Suppressor macrophage treated with lipopolysaccharide for 4 hours (primary cell): ENCODE measurements at places on chromosomes 1 and 21.

- no peak for DNase-seq
Observed at GRCh38 chr1:30216602-30217001, 506.8 kb downstream of the MATN1 start.

DNA sequence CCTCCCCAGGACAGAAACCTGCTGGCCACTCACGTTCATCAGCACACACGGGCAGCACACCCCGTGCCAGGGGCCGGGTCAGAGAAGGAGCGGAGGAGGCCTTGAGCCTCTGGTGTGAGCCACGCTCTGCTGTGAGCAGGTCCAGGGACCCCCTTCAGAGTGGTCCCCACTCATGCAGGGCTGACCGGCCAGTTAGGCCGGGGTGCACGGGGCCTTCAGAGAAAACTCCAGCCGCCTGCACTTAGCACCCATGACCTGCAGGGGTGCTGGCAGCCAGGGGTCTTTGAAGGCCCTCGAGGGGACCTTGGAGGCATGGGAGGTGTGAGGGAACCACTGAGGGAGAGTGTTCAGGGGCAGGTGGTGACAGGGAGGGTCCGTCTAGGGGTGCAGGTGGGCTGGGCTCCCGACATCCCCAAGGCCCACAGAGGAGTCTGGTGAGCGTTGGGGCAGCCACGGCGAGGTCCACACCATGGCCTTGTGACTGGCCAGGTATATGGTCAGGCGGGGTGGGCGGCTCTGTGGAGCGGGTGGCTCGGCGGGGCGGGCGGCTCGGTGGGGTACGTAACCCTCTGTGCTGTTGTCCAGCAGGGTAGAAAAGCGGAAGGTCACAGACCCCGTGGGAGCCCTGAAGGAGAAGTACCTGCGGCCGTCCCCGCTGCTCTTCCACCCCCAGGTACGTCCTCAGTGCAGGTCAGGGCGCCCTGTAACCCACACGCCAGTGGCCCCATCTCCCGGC lies 40.3 kb upstream of the ARHGEF16 start:
- no peak for DNase-seq

DNA sequence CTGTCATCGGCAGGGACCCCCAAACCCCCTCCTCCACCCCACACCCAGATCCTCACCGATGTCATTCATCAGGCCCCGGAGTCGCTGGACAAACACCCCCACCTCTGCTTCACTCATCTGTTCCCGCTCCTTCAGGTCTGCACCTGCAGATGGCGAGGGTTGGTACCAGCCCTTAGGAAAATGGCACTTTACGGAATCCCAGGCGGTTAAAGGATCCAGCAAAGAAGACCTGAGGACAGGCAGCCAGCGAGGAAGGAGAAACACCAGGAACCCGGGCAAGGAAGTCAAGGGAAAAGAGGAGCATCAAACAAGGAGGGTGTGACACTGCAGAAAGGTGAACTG lies 13.8 kb downstream of the ECHDC2 start:
- no peak for DNase-seq

DNA sequence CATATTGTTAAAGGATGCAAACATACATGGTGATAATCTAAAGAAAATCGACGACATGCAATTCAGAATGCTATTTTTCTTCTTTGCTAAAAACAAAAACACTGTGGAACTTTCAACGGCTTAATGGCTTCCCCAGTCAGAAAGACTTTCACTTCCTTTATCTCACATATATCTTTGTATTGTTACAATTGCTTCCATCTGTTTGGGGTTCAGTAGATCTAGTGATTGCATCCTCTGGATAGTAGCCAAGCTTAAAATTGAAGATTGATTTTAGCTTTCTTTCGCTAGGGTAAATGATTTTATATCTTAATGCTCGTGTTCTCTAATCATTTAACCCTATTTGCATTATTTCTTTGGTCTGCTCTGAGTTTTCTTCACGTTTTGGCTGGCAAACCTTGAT lies 31.8 kb upstream of the ADAMTS1 start:
- peak; percentile 1 for DNase-seq

- peak; percentile 78 for DNase-seq
Observed at GRCh38 chr1:84504580-84505492, 1.4 kb upstream of the SPATA1 start.

GRCh38 chr1:6440198-6441126 lies 15.9 kb downstream of the ESPN start:
- DNase-seq: peak; percentile 42

GRCh38 chr1:200073286-200073637 lies 45.8 kb downstream of the NR5A2 start:
- no peak for DNase-seq

DNA sequence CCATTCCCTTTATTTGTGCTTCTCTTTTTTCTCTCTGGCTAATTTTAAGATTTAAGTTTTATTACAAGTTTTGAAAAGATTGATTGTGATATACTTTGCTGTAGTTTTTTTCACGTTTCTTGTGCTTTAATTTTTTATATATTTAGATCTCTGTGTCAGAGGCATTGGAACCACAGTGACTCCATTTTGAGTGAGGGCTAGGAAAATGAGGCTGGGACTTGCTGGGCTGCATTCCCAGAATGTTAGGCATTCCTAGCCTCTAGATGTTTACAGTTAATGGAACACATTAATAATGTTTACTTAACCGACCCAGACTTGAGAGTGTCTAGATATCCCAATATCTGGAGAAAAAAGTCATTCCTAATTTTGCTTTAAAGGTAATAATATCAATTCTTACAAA lies 939.4 kb downstream of the BRINP3 start:
- no peak for DNase-seq

- no peak for DNase-seq
Observed at GRCh38 chr1:44783697-44784093, 4.3 kb downstream of the BEST4 start.

DNA sequence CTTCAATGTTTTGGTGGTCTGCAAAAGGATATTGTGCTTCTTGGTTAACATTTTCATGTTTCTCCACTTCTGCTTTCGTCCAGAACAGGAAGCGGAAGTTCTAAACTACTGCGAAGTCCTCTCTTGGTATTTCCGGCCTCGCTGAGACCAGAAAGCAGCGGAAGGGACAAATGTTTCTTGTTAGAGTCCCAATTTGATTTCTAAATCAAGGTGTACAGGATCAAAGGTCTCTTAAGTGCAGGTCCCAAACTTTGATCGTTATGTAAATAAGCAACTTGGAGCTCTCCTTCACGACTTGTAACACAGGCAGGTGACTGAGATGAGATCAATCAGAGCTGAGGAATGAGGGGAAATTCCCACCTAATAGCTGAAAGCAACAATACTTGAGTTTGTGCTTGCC lies 40.1 kb upstream of the HMCN1 start:
- DNase-seq: peak; percentile 74

- DNase-seq: no peak
Observed at GRCh38 chr1:234684856-234685255, 74.9 kb upstream of the IRF2BP2 start.

- no peak for DNase-seq
Observed at GRCh38 chr1:100930494-100930893, 34.6 kb downstream of the SLC30A7 start.

GRCh38 chr1:116420417-116421200 lies 47.6 kb downstream of the ATP1A1 start:
- no peak for DNase-seq
